Activated CD8-positive, alpha-beta memory T cell treated with anti-CD3 and anti-CD28 coated beads for 4 hours (primary cell): ENCODE measurements at places on chromosomes 13 and 19.

GRCh38 chr13:95457294-95457693 lies 95.2 kb upstream of the CLDN10 start:
- DNase-seq: no peak

DNA sequence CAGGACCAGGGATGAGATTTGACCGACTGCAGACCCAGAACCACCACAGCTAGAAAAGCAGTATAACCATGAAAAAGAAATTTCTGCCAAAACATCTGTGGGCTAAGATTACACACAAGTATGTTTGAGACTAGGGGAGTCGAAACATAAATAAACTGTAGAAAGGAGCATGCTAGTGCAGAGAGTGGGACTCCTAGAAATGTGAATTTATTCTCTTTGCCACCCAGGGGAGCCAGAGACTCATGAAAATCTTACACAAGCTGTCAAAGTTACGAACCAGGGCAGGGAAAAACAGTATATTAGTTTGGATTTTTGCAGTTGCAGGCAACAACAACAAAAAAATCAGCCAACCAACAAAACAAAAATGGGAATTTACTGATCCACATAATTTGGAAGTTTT lies 12.3 kb upstream of the HSPH1 start:
- no peak for DNase-seq

DNA sequence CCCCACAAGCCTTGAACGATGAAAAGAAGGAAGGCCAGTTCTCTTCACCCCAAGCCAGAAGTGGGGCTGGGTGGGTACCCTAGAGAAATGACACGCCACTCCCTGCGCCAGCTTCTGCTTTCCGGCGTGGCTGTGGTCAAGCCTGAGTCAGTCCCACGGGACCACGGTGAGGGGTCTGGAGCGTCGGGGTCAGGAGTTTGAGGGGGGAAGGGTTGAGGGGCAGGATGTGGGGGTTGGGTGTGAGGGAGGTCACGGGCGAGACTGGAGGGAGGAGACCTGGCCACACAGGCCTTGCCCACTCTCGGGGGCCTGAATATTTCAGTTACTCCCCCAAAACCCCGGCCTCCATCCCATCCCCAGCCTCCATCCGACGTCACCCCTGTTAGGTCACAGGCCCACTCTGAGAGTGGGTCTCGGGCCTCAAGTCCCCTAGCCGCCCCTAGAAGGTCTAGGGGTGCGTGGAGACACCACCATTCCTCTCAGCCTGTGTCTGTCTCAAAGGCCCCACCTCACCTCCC lies 500 bp upstream of the IFI30 start:
- DNase-seq: no peak

DNA sequence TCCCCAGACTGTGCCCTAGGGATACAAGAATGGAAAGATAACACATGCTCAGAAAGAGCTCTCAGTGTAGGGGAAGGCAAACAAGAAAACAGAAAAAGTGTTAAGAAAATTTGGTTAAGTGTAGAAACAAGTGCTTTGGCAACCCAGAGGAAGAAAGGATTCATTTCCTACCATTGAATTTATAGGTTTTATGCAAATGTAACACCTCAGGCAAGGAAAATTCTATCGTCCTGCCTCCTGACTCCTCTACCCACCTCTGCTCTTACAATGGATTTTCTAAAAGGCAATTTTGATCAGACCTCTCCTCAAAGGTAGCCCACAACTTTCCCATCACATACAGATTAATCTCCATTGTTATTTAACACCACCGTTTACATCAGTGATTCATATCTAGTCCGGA lies 298.7 kb downstream of the RFC3 start:
- DNase-seq: no peak

DNA sequence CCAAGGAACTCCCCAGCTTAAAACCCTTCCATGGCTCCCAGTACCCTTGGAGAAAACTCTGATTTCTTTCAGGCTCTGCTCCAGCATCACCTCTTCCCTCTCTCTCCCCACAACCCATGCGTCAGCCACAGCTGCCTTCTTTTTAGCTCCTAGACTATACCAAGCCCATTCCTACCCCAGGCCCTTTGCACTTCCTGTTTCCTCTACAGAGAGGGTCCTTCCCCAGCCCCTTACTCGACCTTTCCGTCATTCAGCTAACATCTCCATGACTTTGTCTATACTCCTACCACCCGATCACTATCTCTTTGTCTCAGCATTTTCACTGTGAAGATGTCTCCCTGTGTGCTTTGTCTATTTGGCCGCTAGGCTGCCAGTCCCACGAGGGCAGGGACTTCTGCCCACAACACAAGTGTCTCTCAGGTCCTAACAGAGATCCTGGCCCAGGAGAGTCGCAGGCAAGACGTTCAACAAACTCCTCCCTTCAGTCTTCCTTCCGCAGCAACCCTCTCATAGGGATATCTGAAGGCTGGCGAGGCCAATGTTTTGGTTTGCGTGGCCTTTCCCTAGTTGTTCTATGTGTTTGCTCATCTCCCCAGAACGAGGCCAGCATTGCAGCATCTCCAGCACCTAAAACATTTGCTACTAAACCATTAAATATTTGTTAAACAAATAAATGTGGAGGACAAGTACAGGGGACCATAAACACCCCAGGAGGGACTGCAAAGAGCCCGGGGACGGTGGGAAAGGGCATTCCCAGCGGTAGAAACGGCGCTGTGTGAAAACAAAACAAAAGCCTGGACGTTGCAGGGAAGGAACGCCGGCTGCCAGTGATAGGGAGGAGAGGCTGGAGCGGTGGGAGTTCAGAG lies 816 bp downstream of the CCNP start:
- no peak for DNase-seq

- DNase-seq: no peak
Observed at GRCh38 chr13:109545931-109546330, 240.5 kb downstream of the IRS2 start.

DNA sequence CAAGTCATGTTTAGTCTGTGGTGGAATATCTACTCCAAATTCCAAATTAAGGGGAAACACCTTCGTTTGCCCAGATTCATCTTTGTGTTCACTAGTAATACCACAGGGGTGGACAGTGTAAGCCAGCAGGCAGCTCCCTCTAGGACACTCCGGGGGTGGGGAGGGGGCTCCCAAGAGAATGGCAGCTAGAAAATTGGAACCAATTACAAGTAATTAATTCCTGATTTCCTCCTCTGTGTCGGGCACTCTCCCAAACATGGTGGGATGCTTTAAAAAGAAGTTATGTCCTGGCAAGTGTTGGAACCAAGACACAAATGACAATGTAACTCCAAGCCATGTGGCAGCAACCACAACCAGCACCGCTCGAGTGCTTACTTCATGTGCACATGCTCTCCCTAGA lies 5.9 kb downstream of the COL4A1 start:
- DNase-seq: no peak

GRCh38 chr13:21218351-21219035 lies 42.0 kb downstream of the MRPL57 start:
- DNase-seq: no peak

GRCh38 chr13:43180036-43180660 lies 156.8 kb downstream of the DNAJC15 start:
- no peak for DNase-seq
